ENCODE measurements at places on chromosomes 5 and 9.

DNA sequence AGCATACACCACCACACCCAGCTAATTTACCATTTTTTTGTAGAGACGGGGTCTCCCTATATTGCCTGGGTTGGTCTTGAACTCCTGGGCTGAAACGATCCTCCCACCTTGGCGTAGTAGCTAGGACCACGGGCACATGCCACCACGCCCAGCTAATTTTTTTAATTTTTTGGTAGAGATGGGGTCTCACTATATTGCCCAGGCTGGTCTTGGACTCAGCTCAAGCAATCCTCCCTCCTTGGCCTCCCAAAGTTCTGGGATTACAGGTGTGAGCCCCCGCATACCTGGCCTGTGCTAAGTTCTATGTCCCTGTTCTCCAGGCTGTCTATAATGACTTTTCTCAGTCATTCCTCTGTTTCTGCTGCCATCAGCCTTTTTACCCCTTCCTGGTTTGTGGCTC, 41.3 kb downstream of the ASS1 start:
- DNase-seq, result no peak

GRCh38 chr5:84764227-84764626, 379.5 kb upstream of the EDIL3 start:
- DNase-seq, result no peak

- DNase-seq, result no peak
Measured at GRCh38 chr5:82365744-82366228, 87.6 kb upstream of the RPS23 start.

DNA sequence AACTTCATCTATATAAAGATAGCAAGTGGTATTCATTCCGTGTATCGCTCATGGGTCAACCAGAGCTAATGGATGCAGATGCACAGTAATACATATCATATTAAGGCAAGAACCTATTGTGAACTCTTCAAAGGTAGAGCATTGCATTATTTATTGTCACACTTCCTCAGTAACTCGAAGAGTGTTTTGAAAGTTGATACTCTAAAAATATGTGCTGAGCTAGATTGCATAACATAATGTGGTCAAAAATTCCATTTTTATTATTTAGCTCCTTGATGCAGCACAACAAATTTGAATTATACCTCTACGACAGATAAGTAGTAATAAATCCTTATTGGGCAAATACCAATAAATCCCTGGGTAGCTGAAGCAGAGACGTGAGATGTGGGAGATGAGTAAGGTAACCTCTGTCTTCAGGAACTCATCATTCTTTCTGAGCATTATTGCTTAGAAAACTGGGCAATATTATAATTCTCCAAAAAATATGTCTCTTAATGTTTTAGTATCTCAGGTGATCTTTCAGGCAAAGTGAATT, 70.3 kb downstream of the CDH18 start:
- no peak for DNase-seq

GRCh38 chr5:32444431-32445286, at the start of gene ZFR:
Gene ZFR (minus strand): TSS chr5:32444740. CDS start chr5:32444658, 82 bp downstream.
- peak; percentile 90 for DNase-seq

DNA sequence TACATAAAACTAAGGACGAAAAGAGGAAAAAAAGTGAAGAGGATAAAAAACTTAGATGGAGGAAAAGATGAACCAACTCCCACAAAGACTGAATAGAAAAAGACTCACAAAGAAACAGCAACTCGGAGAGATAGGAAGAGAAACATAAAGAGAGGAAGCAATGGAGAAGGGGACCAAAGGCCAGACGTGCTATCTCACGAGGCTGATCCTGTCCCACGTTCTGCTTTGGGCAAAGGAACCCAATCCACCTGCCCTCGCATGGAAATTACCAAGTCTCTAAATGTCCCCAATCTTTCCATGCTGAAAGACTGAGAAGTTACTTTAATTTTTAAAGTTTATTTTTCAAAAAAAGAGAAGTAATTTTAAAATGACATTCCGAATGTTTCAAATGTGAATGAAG, 36.6 kb downstream of the TMEM245 start:
- DNase-seq, result no peak

DNA sequence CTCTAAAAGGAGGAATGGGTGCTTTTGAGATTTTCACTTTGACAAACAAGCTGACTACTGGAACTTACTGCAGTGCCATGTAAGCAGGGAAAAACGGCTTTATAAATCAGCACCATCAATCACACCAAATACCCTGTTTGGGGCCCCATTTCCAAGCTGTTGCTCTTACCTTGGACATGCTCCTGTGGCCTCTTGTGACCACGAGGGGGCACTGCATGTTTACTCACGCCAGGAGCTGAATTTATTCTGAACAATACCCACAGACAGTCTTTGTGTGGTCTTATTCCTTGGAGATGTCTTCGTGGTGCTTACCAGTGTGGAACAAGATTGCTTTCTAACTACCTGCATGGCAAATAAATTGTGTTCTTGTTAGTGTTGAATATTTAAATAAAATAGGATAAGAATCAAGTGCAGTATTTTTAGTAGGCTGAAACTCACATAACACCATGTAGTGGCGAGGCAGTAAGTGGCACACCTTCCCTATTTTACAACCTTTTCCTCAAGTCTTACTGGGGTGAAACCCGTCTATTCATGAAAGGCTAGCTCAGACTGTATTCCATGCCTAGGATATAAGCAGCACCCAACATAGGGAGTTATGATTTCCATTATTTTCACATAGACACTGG, 155.5 kb upstream of the NMUR2 start:
- no peak for DNase-seq

- no peak for DNase-seq
Measured at GRCh38 chr9:107358986-107359385, 75.9 kb downstream of the RAD23B start.

GRCh38 chr5:135153661-135154060, 119.6 kb upstream of the PITX1 start:
- no peak for DNase-seq

GRCh38 chr9:102209176-102209575, 470.7 kb upstream of the GRIN3A start:
- no peak for DNase-seq

- no peak for DNase-seq
Measured at GRCh38 chr9:27125030-27125429, 16.0 kb downstream of the TEK start.

- no peak for DNase-seq
Measured at GRCh38 chr9:4850603-4851310, 58.0 kb downstream of the RCL1 start.

GRCh38 chr9:137269231-137269772, 8.2 kb upstream of the TOR4A start:
- no peak for DNase-seq

DNA sequence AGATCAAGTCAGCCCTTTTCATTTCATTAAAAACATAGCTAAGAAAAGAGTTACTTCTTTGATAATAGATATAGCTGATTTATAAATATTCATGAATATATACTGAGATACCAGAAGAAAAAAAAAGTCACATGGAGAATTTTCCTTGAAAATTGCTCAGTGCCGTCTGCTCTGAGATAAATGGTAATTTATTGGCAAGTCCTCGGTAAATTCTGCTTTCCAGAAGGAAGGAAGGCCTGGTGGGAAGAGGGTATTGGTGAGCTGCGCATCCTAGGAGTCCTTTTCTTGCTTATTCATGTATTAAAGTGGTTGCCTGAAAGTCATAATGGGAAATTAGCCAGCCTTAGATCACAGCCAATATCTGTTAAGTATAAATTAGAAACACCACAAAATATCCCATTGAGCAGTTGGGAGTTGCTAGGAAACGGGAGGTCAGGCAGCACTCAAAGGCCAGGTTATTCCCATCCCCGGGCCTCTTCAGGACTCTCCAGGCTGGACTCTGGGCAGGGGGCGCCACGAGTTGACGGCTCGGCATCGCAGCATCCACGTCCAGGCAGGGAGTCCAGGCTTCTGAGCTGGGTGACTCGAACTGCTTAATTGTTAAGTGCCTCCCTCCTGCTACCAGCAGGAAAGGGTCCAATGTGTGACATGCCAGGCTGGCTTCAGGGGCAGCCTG, 116.7 kb upstream of the RETREG1 start:
- DNase-seq, result no peak

- DNase-seq, result no peak
Measured at GRCh38 chr5:178286226-178287090, 53.9 kb upstream of the PHYKPL start.

- no peak for DNase-seq
Measured at GRCh38 chr5:16510098-16510497, 44.5 kb upstream of the ZNF622 start.

DNA sequence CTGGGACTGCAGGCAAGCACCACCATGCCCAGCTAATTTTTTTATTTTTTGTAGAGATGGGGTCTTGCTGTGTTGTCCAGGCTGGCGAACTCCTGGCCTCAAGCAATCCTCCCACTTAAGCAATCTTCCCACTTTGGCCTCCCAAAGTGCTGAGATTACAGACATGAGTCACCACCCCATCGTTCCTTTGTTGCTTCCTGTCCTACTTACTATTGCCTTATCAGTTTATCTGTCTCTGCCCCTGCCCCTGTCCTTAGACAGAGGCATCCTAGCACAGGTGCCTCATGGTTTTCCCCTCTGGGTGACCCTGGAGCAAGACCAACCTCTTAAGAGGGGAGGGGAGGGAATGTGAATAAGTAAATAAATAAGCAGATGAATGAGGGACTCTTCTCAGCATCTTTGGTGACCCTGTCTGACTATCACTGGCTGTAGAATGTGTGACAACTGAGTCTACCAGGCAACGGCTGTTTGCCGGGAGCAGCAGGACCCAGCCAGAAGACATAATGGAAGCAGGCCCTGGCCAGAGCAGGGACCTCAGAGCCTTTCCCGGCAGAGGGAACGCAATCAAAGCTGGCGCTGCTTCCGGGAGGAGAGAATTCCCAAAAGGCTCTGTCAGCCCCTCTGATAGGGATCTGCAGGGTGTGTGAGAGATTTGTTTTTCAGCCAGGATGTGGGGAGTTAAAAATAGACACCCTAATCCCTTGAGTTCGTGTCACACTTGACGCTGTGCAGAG, 43.8 kb upstream of the DAB2IP start:
- DNase-seq, result no peak

DNA sequence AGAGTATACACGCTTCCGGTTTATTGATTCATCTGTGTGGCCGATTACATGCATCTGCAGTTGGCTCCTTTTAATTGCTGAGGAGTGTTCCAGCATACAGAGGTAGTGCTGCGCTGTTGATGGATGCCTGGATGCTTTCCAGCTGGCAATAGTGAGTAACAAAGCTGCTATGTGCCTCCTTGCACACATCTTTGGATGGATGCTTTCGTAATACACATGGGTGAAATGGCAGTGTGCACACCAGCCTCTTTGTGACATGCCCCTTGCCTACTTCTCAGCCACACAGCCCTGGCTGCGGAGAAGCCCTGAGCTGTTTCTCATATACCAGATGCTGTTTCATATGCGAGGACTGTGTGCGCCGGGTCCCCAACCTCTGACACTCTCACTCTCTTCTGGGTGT, 151.0 kb downstream of the GADD45G start:
- no peak for DNase-seq

GRCh38 chr9:134339183-134339806, 13.0 kb downstream of the RXRA start:
- no peak for DNase-seq

DNA sequence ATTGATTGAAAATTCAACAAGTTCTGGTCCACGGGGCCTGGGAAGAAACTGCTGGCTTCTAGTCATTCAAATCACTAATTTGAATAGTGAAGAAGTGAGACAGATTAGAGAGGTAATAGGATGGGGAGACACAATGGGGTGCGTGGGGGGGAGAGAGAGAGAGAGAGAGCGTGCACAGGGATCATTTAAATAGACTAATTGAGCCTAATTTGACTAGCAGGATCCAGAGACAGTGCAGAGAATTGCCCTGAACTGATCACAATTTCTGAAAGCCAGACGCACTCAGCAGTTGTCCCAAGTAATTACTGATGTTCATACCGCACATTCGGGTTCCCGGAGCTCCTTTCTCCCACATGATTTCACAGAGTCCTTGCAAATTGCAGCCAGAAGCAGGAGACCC, 50.3 kb upstream of the C5orf58 start:
- DNase-seq, result no peak

DNA sequence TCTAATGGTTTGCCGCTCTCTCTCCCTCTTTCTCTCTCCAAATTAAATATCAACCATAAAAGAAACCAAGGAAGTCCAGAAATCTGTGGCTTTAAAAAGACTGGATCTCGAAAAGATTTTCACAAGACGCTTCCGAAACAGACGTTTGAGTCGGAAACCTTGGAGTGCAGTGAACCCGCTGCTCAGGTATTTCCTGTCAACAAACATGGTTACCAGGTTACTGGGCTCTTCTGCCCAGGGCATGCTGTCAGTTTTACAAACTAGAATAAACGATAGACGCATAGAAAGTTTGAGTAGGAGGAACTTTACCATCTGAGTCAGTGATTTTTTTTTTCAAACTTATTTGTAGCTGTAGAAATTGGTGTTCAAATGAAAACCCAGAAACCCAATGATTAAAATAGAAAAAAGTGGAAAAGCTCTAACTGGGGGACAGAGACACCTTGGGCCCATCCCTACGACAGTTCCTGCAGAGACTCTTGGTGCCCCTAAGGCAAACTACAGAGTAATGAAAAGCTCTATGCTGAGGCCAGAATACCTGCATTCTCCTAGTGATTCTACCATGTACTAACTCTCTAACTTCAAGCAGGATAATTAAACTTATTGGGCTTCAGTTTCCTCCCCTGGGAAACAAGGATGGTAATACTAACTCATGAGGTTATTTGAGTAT, 90.0 kb downstream of the DOCK8 start:
- no peak for DNase-seq

- no peak for DNase-seq
Measured at GRCh38 chr5:131431794-131432193, 167.9 kb downstream of the CDC42SE2 start.

- DNase-seq, result no peak
Measured at GRCh38 chr5:111299831-111300432, 75.7 kb downstream of the CAMK4 start.

GRCh38 chr9:100430286-100430940, 3.5 kb downstream of the MSANTD3 start:
- DNase-seq, result no peak

All from activated T-helper 1 cell treated with Interleukin-2 at 50 U/mL for 16 hours (primary cell).